ENCODE measurements at places on chromosomes 7 and 10. TPM values are rescaled to one million over a fixed set of nuclear protein-coding genes. Genes with fewer than 3 reads are reported as not detected.

The LBX1 gene
- not detected for total RNA-seq

The NPFFR1 gene
- total RNA-seq, result not detected

The UPK3B gene
- total RNA-seq, result 1.1 TPM

The CDK14 gene
- 0.20 TPM for total RNA-seq
